Progenitor cell of endocrine pancreas (in vitro differentiated cells): ENCODE measurements at places on chromosomes 12 and 14. TPM values are rescaled to one million over a fixed set of nuclear protein-coding genes. Genes with fewer than 3 reads are reported as not detected.

- no peak for DNase-seq
Observed at GRCh38 chr14:54348923-54349620, 47.7 kb upstream of the CDKN3 start.

DNA sequence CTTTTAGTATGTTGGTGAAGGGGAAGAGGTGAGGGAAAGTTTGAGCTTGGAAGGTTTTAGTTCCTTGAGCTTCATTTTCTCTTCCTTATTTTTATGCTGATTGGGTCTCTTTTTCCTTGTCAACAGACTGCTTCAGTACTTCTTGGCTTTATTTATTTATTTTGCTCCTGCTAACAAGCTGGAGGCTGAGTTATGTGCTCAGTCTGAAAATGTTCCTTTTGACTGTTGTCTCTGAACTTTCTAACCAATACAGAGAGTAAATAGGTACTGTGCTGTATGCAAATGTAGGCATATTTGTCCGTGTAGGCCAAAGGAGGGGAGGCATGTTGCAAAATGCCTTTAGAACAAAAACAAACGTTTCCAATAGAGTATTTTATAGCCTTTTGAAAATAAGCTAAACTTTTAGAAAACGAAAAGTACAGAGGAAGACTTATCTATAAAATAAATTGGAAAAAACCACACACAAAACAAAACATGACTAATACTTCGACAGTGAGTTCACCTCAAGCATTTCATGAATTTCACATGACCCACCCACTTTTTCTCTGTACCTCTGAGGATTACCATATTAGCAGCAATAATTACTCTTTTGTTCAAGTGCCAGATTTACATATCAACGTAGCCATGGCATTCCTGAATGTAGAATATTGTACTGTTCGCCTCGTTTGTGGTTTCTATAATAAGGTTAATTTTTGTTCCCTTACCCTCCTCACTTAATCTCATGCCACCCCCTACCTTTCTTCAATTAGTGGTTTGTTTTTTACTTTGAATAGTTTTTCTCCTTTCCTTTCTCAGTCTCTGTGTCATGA, 4.7 kb upstream of the CREBL2 start:
- no peak for DNase-seq

GRCh38 chr12:5783289-5783920, 161.7 kb downstream of the ANO2 start:
- peak; percentile 1 for DNase-seq

DNA sequence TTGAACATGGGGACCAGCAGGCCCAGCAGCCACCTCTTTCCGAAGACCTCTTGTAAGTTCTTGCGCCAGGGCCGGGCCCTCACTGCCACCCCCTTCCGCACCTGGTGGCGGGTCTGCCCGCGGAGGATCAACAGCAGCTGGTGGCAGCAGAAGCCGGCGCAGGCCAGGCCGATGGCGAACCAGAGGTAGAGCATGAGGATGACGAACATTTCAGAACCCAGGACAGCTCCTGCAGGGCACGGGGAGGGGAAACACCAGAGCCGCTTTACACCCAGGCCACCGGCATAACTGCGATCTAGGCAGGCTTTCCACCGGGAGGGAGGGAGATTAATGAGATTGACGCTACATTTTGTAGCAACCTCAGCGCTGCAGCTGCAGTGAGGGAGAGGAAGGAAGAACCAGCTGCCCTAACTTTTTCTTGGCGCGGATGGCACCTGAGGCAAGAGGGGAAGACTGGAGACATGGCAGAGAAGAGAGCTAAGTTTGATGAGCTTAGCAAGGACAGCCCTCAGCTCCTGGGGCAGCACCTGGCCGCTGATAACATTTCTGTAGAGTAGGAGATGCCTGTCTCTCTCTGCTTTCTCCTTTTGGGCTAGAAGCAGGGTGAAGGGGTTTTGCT, 7.8 kb downstream of the ZDHHC22 start:
- DNase-seq, result peak; percentile 84

GRCh38 chr12:100138048-100138802, 4.4 kb downstream of the BLTP3B start:
- DNase-seq, result no peak

GRCh38 chr14:55545779-55546178, 34.2 kb upstream of the KTN1 start:
- no peak for DNase-seq

NPAS3 gene
- total RNA-seq, result 5.2 and 6.1 TPM in 2 replicates

CLEC4E gene
- total RNA-seq, result not detected in 2 replicates

PTPRR gene
- 0.38 and 0.47 TPM in 2 replicates for total RNA-seq
